NCI-H1417 treated with DMSO at 0.1 percent for 48 hours (cell line): ENCODE measurements at places on chromosomes 2 and 18.

GRCh38 chr18:8857806-8858205 lies 152.4 kb downstream of the MTCL1 start:
- no peak for DNase-seq

DNA sequence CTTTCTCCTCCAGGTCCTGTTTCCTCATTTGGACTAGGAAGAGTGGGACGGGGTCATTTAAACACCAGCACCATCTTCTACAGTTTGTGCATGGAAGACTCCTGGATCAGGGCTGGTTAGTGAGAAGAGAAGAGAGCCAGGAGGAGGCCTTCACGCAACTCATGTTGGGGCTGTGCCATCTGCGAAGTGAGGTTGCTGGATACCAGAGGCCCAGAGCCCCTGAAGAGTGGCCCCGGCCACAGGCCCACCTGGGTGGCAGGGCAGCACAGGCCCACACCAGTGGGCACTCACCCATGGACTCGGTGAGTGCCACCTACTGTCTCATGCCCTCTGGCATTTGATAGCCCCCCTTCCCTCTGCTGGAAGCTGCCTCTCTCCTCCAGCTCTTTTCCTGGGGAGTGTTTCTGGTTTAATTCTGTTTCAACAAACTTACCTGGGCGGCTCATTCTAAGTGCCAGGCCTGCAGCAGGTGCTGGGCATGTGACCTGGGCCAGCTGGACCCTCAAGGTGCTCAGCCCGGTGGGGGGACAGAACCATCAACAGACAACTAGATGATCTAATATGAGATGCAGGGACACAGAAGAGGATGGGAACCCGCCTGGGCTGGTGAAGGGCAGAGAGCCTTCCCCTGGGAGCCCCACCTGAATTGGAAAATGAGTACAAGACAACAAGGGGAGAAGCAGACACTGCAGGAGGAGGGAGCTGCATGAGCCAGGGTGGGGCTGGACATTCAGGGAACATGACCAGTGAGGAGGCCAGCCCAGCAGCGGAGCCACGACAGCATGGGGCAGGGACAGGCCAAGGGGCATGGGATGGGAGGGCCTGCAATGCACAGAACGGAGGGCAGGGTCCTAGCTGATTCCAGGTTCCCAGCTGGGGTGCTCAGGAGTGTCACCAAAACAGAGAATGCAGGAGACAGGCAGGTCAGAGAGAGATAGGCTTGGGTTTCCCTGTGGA lies 70.6 kb downstream of the MARCO start:
- no peak for DNase-seq

DNA sequence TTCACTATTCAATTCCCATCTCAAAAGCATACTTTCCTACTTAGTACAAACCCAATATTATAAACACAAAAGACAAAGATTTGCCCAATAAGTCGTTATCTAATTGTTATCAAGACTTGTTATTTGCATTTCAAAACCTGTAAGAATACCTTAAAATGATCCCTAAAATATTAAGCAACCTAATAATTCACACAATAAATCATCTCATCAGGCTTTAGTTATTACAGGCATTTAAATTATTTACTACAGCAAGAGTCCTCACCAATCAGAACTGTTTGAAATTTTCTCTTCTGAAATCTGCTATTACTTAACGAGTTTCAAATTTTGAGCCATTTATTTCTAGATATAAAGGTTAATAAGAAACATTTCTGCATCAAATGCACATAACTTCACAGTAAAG lies 1.6 kb downstream of the CCDC88A start:
- DNase-seq = no peak

GRCh38 chr2:196383799-196384198 lies 212.4 kb upstream of the STK17B start:
- DNase-seq = no peak

DNA sequence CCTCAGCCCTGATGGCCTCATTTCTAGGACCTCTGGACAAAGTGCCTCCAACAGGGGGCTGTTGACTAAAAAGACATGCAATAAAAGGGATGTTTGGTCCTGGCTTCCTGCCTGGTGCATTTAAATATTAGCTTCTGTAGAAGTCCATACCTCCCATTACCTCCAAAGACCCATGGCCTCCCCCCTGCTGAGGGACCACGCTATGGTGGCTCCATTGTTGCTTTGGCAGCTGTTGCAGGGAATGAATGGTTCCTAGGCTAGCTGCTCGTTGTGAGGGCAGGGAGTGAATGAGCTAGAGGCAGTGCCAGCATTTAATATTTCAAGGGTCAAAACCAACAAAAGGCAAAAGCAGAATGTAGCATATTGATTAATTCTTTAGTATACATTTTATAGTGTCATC lies 285.9 kb downstream of the SLC8A1 start:
- DNase-seq = no peak

DNA sequence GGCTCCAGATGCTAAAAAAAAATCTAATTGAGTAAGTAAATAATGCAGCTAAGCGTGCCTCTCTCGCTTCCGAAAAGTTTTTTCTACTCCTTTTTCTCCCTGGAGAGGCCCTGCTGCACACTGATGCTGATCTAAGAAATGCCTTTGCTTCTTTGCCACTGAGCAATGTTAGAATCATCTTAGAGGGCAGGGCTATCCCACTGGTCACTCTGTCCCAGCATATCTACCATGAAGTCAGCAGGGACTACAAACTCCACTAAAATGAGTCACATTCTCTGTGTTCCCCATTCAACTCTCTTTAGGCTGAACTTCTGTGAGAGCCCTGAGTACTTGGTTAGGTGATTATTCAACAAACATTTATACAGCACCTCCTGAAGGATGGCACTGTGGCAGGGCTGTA lies 127.6 kb upstream of the LYPD1 start:
- no peak for DNase-seq

GRCh38 chr2:1914541-1915165 lies 170.3 kb upstream of the PXDN start:
- no peak for DNase-seq

- peak; percentile 54 for DNase-seq
These were observed 66.8 kb downstream of the CRACDL start for GRCh38 chr2:98869272-98869641.

DNA sequence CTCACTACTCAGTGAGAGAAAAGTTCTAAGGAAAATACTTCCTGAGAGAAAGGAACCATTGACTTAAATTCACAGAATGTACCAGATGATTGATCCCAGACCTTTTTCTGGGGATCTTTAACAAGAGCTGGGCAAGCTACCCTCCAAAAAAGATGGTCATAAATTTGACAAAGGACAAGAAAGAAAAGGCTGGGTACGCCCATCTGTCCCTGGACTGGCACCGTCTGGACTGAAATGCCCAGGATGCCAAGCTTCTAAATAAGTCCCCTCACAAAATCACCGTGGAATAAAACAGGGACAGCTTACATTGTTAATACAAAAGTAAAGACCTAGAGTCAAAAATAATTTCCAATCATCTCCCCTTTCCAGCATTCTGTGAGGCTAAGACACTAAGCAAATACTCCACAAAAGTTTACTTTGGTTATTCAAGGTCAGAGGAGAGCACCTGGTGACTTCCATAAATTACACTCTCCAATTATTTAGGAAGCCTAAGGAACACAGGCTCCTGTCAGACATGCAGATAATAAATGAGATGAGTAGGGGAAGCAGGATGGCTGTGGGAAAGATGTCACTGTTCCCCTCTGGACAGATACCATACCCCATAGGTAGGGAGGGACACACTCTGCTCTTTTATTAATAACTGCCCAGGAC lies 69.9 kb downstream of the UXS1 start:
- DNase-seq = no peak

- no peak for DNase-seq
These were observed 1.7 kb downstream of the ERFE start for GRCh38 chr2:238160206-238161129.

DNA sequence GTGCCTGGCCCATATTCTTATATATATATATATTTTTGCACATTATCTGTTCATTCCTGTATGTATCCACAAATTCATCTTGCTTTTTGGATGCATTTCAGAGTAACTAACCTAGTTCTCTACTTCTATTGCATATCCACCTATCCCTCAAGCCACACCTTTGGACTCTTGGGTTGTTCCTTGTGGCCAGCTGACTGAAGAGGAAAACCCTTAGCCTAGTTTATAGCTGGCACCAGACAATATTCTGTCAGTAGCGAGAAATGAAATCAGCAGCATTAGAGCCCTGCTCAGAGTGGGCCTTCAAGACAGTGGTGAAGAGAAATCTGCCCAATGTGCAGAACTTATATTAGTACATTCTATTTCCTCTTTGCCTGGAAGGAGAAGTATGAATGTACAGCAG lies 19.6 kb upstream of the ALMS1 start:
- no peak for DNase-seq

GRCh38 chr2:64700133-64700809 lies 46.6 kb upstream of the SERTAD2 start:
- no peak for DNase-seq

- no peak for DNase-seq
These were observed 4.9 kb downstream of the DARS1 start for GRCh38 chr2:135980434-135981079.

GRCh38 chr18:3874581-3874980 lies 424.6 kb downstream of the TGIF1 start:
- DNase-seq = no peak

- DNase-seq = no peak
These were observed 619.0 kb downstream of the SLC4A3 start for GRCh38 chr2:220246386-220246785.

- DNase-seq = no peak
These were observed 427 bp downstream of the RBKS start for GRCh38 chr2:27889774-27890145.

DNA sequence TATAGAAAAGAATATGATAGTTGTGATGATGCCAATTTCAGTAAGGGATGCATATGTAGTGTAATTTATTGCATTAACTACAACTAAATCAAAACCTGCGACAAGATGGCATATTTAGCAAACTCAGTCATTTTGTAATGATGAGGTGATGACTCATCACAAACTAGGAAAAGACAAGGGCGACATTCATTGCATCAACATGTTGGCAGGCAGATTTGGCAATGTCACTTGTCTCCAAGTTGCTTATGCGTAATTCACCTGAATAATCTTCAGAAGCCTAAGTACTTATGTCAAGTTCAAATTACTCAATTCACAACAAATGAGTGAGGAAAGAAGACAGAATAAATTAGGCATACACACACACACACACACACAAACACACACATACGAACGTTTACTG lies 273.2 kb upstream of the RGPD4 start:
- no peak for DNase-seq

- DNase-seq = no peak
These were observed 76.5 kb upstream of the STK17B start for GRCh38 chr2:196247976-196248280.

- no peak for DNase-seq
These were observed 211.1 kb downstream of the PTPRM start for GRCh38 chr18:7778181-7778580.

DNA sequence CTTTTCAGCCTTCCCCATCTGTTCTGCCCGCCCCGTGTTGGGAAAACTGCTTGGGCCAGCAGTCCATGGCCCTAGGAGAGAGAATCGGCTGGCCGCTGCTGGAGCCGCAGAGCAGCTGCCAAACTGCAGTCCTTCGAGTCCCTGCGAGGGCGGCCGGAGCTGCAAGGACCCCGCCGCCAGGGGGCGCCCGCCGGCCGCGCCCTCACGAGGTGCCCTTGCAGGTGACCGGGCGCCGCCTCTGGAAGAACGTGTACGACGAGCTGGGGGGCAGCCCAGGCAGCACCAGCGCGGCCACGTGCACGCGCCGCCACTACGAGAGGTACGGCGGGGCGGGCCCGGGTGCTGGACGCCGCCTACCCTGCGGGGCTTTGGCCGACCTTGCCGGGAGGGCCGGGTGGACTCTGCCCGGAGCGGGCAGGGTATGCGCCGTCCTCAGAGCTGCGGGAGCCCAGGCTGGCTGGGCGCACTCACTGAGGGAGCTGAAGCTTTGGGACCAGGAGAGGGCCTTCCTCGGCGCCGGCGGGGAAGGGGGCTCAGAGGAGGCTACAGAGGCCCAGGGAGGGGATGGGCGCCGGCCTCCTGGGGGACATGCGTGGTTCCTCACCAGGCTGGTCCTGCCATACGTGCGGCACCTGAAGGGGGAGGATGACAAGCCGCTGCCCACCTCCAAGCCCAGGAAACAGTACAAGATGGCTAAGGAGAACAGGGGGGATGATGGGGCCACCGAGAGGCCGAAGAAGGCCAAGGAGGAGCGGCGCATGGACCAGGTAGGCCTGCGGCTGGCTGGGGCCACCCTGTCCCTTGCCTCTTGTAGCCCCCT lies 13.6 kb downstream of the ARID5A start:
- DNase-seq = no peak

DNA sequence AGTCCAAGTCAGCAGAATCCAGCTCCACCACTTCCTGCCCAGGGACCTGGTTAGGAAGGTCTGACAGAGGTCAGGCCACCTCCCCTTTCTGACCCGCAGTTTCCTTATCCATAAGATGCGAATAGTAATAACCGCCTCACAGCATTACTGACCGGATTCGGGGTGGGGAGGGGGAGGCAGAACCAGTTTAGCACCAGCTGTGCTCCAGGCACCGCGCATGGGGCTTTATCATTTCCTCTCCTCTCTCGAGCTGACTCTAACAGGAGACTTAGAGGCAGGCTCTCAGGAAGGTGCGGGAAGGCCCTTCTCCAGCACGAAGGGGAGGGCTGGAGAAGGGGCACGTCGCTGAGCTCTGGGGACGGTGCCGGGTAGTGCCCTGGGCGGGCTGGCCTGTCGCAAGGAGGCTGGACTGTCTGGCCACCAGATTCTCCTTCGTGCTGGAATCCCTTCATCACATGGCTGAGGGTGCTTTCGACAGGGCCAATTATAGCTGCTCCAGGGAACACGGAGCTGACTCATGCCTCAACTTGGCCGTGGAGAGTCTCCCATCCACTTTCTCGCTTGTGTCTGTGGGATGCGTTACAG lies 5.7 kb downstream of the EHD3 start:
- no peak for DNase-seq

- no peak for DNase-seq
These were observed 44.6 kb downstream of the TOGARAM2 start for GRCh38 chr2:29025711-29026110.

- DNase-seq = no peak
These were observed 6.8 kb downstream of the SCTR start for GRCh38 chr2:119517433-119517832.

DNA sequence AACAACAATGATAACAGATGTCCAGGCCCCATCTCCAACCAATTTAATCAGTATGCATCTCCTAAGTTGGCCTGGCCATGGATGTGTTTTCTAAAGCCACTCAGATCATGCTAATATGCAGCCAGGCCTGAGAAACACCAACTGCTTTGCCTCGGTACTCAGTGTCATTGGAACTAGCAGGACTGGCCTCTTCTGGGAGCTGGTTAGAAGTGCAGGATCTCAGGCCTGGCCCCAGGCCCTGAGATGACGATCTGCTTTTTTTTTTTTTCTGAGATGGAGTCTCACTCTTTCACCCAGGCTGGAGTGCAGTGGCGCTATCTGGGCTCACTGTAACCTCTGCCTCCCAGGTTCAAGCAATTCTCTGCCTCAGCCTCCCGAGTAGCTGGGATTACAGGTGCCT lies 69.1 kb downstream of the IRS1 start:
- no peak for DNase-seq
